Epithelial cell of proximal tubule (primary cell): ENCODE measurements at places on chromosomes 5 and 9. TPM values are rescaled to one million over a fixed set of nuclear protein-coding genes. Genes with fewer than 3 reads are reported as not detected.

Gene AFAP1L1
- 17.2 and 27.2 TPM in 2 replicates for total RNA-seq

Gene FOXD4L3
- total RNA-seq = not detected in 2 replicates

Gene OBP2B
- total RNA-seq = not detected in 2 replicates

Gene OR5C1
- not detected in 2 replicates for total RNA-seq

Gene PTGDS
- total RNA-seq = not detected in 2 replicates

Gene HAND1
- total RNA-seq = not detected in 2 replicates

Gene MYORG
- 2.9 and 6.6 TPM in 2 replicates for total RNA-seq

Gene SPATA31A3
- not detected in 2 replicates for total RNA-seq
